BE2C (cell line): ENCODE measurements at places on chromosomes 2 and 18.

DNA sequence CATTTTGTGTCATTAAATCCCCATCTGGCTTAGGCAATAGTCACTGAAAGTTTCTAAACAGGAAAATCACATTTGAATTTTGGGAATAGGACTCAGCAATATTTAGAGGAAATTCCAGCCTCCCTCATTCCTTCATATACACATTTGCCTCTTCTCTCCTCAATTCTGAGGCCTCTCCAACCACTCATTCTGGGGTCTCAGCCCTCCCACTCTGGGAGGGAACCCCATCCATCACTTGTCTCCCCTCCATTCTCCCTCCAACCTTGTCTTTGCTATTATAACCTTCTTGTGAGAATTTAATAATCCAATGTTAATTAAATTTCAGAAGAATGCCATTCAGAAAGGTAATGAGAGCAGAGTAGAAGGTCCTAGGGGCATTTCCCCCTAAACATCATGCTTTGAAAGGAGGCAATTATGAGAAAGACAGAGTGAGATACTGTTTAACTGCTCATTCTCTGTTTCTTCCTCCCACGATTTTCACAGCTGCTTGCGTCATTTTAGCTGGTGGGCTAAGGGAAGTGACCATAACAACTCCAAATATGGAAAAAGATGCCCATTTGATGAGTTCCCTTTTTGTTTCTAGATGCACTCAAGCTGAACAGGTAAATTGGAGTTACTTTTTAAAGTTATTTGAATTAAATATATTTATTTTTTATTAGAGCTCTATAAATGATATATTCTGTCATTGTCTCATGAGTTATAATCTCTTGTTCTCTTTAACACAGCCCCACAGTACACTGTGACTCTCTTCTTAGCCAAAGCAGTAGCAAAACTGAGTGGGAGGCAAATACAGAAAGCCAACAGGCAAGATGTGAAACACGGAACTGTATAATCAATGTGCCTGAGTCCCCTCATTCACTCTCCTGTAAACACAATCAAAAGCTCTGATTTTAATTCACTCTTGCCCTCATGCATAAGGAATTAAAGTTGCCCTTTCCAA lies 135.1 kb downstream of the DLGAP1 start:
- DNase-seq = no peak

DNA sequence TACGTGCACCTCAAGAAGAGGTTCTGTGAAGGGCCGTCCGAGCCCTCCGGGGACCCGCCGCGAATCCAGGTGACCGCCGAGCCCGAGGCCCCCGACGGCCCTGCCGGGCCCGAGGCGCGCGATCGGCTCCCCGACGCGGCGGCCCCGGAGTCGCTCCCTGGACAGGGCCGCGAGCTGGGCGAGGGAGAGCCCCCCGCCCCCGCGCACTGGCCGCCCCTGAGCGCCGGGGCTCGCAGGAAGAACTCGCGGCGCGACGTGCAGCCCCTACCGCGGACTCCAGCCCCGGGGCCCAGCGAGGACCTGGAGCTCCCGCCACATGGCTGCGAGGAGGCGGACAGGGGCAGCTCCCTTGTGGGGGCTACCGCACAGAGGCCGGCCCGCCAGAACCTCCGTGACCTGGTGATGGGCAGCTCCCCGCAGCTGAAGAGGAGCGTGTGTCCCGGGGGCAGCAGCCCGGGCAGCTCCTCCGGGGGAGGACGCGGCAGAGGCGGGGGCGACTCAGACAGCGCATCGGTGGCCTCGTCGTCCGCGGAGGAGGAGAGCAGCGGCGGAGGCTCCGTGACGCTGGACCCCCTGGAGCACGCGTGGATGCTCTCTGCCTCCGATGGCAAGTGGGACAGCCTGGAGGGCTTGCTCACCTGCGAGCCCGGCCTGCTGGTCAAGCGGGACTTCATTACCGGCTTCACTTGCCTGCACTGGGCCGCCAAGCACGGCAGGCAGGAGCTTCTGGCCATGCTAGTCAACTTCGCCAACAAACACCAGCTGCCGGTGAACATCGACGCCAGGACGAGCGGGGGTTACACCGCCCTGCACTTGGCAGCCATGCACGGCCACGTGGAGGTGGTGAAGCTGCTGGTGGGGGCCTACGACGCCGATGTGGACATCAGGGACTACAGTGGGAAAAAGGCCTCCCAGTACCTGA lies 812 bp downstream of the SOWAHC start:
- DNase-seq = peak; percentile 3

GRCh38 chr2:143251681-143252080 lies 122.5 kb downstream of the ARHGAP15 start:
- no peak for DNase-seq

DNA sequence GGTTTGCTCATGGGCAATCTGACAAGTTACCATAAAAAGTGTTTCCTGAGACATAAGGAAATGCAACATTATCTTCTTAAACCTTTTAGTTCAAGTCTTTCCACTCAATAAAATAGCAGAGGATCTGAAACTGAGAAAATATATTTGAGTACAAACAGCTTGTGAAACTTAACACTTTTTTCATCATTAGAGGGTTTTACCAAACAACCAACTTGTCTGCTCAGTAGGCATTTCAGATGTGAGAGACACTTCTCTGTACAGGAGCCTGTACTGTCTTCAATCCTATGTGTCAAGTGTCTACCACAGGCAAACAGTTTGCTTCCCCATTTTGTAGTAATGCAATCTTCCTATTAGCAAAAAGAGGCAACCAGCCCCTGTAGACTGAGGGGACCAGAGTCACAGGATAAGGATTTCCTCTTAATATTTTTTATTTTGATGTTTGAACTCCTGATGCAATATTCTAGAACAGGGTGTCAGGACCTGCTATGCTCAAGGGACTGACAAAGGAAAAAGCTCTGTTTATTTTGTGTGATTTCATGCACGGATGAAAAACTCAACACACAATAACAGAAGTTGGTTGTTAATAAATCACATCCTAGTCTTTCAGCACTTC lies 159.1 kb upstream of the LHCGR start:
- no peak for DNase-seq

DNA sequence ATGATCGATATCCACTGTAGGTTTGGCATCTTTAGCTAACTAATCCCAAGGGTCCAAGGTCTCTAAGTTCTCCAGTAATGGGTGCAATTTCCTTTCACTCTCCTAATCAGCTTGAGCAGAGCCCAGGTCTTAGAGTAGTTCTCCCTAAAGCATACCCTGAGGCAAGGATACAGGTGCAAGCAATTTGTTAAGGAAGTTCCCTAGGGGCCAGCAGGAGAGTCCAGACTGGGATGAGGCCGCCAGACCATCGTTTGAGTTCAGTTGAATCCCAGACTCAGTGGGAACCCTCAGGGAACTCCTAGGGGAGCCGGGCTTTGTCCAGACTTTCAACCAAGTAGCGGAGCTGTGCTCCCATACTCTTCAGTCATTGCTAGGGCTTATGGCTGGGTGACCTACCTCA lies 835.4 kb upstream of the CDH2 start:
- peak; percentile 7 for DNase-seq

- no peak for DNase-seq
Observed at GRCh38 chr2:169462896-169463695, 16.2 kb upstream of the BBS5 start.

- no peak for DNase-seq
Observed at GRCh38 chr2:150211164-150211631, 276.3 kb downstream of the RND3 start.

GRCh38 chr2:75720525-75720924 lies 9.8 kb upstream of the GCFC2 start:
- no peak for DNase-seq

DNA sequence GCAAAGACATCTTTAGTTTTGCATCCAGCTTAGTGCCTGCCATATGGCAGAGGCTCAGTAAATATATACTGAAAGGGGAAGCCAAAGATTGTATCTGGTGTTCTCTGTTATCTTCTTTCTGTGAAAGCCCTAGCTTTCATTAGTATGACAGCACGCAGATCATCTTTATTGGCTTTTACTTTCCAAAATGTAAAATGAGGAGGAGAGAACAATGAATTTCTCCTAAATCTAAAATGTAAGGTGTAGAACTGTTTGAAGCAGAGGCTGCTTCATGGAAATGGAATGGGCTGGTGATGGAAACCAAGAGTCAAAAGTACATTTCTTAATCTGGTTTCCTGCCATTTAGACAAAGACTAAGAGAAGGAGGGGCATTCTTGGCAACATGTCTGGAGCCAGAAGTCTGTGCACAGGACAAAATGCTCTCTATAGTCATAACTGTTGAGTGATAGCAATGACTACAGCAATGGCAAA lies 1029.9 kb upstream of the PIK3C3 start:
- no peak for DNase-seq

- DNase-seq = no peak
Observed at GRCh38 chr2:34729845-34730244, 1130.7 kb upstream of the FAM98A start.

DNA sequence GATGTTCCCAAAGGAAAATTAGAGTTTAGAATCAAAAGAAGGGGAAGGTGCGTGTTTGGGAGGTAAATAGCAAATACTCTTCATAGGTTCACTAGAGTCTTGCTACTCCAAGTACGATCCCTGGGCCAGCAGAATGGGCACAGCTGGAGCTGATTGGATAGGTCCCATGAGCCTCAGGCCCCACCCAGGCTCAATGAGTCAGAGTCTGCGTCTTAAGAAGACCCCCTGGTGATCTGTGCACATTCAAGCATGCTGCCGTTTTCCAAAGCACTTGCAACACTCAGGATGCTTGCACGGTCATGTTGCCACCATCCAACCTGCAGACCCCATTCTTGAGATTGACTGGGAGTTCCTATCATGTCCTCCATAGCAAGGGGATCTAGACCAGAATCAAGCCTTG lies 40.5 kb downstream of the ABCG8 start:
- no peak for DNase-seq

- no peak for DNase-seq
Observed at GRCh38 chr2:17543131-17543660, 2.7 kb downstream of the VSNL1 start.

DNA sequence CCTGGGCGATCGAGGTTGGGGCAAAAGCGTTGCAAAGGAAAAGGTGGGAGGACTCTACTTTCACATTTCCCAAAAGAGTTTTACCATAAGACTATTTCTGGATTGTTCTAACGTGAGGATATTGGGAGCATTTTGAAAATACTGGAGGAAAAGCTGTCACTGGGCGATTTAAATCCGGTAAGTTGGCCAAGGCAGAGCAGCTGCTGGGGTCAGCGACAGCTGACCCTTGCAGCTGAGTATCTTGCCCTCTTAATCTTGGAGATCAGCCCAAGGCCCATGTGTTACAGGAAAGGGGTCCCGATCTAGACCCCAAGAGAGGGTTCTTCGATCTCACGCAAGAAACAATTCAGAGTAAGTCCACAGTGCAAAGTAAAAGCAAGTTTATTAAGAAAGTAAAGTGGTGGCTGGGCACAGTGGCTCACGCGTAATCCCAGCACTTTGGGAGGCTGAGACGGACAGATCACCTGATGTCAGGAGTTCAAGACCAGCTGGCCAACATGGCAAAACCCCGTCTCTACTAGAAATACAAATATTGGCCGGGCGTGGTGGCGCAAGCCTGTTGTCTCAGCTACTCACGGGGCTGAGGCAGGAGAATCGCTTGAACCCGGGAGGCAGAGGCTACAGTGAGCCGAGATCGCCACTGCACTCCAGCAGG lies 964 bp upstream of the ST3GAL5 start:
- no peak for DNase-seq

DNA sequence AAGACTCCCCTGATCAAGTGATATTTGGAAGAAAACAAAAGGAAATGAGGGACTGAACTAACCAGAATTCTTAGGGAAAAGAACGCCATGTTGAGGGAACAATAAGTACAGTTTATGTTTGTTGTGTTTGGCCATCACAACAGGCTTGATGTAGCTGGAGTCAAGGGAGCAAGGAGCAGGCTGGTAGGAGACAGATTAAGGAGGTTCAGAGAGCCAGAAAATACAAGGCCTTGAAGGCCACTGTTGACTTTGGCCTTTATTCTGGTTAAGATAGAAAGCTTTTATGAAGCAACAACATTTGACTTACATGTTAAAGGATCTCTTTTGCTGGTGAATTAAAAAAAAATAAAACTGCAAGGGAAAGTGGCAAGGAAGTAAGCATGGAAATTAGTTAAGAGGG lies 754.1 kb upstream of the SLC8A1 start:
- DNase-seq = no peak

- DNase-seq = no peak
Observed at GRCh38 chr2:19790291-19790690, 111.5 kb downstream of the TTC32 start.

DNA sequence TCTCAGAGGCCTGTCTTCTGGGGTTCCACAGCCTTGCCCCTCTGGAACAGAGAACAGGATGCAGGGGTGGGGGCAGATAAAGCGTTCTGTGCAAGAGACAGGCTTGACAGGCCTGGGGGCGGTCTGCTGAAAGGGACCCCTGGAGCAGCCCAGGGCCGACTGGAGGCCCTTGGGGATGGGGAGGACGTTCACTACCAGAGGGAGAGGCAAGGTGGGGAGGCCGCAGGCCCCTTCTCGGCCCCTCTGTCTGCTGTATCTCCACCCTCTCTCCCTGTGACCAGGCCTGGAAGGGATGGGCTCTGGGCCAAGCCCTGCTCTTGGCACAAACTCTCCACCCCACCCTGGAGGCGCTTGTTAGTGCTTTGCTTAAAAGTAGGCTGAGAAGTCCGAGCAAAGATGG lies 27.3 kb upstream of the INHBB start:
- DNase-seq = peak; percentile 30

GRCh38 chr2:40168546-40168945 lies 283.3 kb downstream of the SLC8A1 start:
- no peak for DNase-seq

DNA sequence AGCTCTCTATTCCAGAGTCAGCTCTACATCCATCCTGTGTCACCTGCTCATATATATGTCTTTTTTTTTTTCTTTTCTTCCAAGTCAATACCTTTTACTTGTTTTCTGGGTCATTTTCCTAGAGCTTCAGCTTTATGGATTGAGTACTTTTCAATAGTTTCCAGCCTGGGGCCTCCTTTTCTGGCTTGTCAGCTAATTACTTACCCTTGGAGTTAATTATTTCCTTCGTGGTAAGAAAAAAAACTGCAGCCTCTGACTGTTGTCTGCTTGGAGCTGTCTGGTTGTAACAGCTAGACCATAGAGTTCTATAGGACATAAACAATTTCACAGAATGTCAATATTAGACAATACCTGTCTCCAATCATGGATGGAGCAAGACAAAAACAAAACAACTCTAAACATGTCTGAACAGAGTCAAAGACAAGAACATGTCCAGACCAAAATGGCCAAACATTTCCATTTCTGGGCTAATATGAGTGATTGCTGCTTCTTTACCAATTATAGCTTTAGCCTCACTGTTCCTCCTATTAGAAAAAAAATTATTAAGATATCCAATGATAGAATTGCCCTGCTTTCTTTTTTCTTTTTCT lies 643.1 kb downstream of the SLC4A3 start:
- no peak for DNase-seq

DNA sequence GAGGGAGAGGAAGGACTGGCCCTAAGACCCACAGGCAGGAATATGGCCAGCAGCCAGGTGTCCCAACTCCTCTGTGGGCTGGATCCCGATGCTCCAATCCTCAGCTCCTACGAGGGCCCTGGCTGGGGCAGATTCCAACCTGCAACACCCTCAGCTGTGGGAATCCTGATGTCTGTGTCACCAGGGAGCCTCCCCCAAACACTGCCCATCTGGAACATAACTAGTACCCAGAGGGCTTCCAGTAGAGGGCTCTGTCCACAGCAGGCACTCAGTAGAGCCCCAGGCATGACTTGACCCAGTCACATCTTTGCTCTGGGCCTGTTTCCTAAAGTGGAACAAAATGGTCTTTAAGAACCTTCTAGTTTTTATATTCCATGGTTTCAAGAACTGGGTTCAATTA lies 20.6 kb upstream of the LOXHD1 start:
- DNase-seq = no peak
